ENCODE measurements at places on chromosomes 4 and X.

DNA sequence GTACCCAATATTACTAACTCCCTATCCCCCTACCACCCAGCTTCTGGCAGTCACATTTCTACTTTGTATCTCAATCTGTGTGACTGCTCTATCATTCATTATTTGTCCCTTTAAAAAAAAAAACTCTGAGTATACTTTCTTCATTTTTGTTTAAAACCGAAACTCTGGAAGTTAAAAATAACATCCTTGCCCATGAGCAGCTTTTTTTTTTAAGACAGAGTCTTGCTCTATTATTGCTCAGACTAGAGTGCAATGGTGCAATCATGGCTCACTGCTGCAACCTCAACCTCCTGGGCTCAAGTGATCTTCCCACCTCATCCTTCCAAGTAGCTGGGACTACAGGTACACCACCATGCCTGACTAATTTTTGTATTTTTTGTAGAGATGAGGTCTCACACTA is 15.8 kb downstream of the UBE2K start:
- DNase-seq: no peak

DNA sequence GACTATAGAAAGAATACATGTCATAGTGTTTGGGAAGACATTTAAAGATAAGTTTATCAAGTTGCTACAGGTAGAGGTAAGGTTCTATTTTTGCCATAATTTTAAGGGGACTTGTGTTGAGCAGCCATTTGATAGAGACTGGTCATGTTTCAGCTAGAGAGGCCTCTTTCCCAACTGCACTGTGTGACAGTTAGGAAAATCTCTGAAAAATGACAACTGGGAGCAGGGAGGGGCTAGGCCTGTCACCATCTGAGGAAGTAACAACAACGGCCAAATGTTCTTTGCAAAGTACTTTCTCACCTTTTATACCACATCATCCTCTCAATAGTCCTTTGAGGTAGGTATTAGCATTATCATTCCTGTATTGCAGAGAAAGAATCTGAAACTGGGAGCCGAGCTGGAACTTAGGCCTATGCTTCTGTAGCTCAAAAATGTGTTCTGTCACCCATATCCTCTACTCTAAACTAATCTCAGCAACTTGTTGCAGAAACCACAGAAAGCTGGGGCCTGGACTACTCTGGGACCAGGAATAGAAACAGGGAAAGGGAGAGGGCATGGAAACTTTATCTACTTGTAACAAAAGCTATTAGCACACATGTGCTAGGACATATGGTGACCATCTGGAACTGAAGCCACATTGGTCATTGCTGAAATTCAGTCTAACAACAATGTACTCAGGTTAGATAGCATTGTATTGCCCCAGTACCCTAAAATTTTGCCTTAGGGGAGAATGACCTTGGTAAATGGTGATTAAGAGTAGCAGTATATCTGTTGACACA is 198.9 kb downstream of the MID1IP1 start:
- DNase-seq: no peak

GRCh38 chrX:53048169-53049126 is at the start of gene GPR173:
TSS of gene GPR173 (plus strand) at chrX:53048789. CDS start at chrX:53076622, 27,833 bp downstream.
- no peak for DNase-seq

- no peak for DNase-seq
Observed at GRCh38 chr4:86834901-86835300, 14.3 kb downstream of the SLC10A6 start.

GRCh38 chrX:103538728-103539127 is 19.4 kb upstream of the RAB40A start:
- no peak for DNase-seq

DNA sequence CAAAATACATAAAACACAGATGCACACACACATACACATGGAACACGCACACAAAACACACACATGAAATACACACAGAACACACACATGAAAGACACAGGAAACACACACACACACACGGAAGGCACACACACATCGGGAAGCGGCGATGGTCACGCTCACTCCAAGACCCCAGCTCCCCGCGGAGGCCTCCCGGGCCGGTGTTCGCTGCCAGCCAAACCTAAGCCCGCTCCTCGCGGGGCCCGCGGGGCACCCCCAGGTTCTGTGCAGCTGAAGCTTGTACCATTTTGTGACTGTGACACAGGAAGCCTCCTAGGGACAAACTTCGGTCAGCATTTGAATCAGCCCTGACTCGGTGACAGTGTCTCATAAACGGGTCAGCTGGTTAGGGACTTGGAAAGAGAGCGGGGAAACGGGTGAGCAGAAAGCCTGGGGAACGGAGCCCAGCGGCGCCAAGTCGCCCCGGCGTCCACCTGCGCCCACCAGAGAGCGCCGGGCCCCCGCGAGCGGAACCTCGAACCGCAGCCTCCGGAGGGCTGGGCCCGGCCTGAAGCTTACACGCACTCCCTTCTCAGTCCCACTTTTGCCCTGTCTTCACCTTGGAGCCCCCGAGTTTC is 32.1 kb downstream of the F11 start:
- no peak for DNase-seq

DNA sequence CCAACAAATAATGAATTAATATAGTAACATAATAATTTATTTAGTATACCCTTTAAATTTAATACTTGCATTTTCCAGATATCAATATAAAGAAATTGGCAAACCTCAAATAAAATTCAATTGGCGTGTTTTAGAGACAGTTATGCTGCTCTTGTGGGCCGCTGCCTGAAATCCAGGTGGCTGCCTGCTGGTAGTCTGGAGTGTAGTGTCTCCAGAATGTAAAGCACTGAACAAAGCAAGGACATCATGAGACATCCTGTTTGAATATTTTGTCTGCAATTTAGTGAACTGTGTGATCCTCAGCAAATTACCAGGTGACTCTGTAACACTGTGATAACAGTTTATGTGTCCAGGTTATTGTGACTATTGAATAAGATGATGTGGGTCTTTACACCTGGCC is 29.9 kb downstream of the ZFP42 start:
- no peak for DNase-seq

GRCh38 chr4:190014771-190015537 is 12.1 kb downstream of the FRG2 start:
- DNase-seq: no peak

GRCh38 chrX:78708262-78708661 is 39.3 kb upstream of the LPAR4 start:
- no peak for DNase-seq

DNA sequence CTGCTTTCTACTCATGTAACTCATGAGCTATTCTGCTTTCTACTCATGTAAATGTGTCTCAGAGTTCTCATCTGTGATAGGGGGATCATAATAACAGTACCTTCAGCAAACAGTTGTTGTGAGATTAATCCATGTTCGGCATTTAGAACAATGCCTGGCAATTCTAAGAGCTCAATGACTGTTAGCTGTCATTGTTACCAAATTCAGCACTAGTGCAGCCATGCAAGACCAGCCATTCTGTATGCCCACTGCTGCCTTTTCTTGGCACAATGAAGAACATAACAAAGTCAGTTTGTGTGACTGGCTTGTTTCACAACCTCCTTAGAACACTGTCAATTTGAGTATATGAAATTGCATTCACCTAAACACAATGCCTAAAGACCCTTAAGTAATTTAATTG is 163.2 kb downstream of the ANK2 start:
- no peak for DNase-seq

- DNase-seq: no peak
Observed at GRCh38 chrX:45261005-45261404, 60.3 kb upstream of the DIPK2B start.

GRCh38 chrX:85897362-85898126 is 149.8 kb downstream of the CHM start:
- DNase-seq: no peak

GRCh38 chrX:103818842-103819619 is 13.0 kb downstream of the RAB9B start:
- no peak for DNase-seq

DNA sequence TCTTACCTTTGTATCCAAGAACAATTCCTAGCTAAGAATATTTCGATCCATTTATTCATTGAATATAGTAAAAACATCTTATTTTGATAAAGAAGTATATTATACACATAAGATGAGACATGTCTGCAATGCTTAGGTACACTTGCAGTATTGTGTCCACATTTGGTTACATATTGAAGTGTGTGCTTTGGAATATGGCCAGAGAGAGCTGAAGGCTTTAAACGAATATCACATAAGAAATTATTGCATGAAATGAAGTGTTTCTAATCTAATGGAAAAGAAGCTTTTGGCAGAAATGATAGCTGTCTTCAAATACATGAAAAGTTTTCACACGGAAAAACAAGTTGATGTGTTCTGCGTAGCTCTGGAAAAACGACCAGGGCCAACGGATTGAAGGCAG is 516.1 kb upstream of the ZFP42 start:
- no peak for DNase-seq

DNA sequence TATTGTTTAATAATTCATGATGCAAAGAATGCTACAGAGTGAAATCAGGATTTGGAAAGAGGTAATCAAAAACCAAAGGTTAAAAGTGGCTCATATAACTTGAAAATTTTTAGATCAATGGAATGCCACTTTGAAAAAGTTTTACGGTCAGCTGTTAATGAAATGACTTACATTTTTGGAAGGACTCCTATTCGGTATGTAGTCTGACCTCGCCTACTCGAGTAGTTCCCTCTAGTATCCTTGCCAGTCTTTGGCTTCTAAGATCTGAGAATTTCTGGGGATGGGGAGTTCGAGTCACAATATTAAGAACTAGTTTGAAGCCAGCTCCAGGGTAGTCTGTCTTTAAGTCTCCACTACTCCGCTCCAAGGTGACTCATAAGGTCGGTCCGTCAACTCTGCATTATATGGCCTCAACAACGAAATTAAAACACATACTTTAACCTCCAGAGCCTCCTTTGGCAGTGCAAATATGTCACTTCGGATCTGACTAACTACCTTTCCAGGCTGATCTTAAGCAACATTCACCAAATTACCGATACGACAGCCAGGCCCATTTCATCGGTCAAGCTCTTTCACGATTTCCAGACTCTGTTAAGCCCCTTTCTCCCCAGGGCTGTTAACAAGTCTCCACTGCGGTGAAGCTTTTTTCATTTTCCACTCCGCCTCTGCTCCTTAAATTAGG is 733 bp upstream of the NAA15 start:
- no peak for DNase-seq

GRCh38 chr4:101332424-101332823 is 14.9 kb downstream of the PPP3CA start:
- no peak for DNase-seq

DNA sequence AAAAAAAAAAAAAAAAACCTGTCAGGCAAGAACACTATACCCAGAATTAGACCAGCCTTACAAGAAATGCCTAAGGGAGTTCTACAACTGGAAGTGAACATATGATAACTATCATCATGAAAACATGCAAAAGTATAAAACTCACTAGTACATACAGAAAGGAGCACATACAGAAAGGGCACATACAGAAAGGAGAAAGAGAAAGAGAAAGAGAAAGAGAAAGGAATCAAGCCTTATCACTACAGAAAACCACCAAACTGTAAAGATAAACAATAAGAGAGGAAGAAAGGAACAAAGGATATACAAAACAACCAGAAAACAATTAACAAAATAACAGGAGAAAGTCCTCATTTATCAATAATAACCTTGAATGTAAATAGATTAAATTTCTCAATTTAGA is 50.4 kb downstream of the PHKA1 start:
- no peak for DNase-seq

GRCh38 chrX:42823443-42823842 is 45.5 kb upstream of the PPP1R2C start:
- no peak for DNase-seq

DNA sequence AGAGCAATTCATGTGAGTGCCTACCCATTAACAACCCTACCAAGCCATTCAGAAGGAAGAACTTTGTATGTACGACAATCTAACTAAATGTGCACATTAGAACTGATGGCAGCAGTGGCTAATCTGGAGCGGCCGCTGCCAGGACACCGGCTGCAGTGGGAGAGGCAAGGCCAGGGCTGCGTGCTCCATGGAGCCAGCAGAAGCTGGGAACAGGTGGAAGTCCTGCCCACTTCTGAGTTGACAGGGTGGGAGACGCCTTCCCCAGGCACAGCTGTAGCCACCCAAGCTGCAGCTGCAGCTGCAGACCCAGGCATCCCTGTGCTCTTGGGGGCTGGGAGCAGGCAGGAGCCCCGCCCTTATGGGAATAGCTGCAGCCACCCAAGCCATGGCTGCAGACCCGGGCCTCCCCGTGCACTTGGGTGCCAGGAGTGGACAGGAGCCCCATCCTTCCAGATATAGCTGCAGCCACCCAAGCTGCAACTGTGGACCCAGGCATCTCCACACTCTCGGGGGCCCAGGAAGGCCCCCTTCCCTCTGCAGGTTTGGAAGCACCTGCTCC is 79.1 kb upstream of the DDX60 start:
- no peak for DNase-seq

- no peak for DNase-seq
Observed at GRCh38 chrX:46737462-46737861, 21.5 kb downstream of the SLC9A7 start.

GRCh38 chr4:8765084-8765483 is 106.6 kb downstream of the HMX1 start:
- no peak for DNase-seq

- DNase-seq: no peak
Observed at GRCh38 chr4:153207027-153207426, 2.8 kb downstream of the TRIM2 start.

GRCh38 chr4:77600521-77601451 is 4.8 kb upstream of the CXCL13 start:
- no peak for DNase-seq

Measured in stimulated activated CD8-positive, alpha-beta memory T cell treated with anti-CD3 and anti-CD28 coated beads, Interleukin-7, amount 100 ng/mL, for 1 hour (primary cell).